Large intestine (tissue), 12 donors: ENCODE measurements at places on chromosomes 3 and 15. TPM values are rescaled to one million over a fixed set of nuclear protein-coding genes. Genes with fewer than 3 reads are reported as not detected.

- no peaks in the 10 kb centered on the region for H3K4me1 ChIP-seq
- H3K27me3 ChIP-seq = no peaks in the 10 kb centered on the region
- no peak overlapping the region for H3K4me3 ChIP-seq
- no peak overlapping the region for H3K27ac ChIP-seq
- DNase-seq = no peak
- no peaks in the 10 kb centered on the region for H3K36me3 ChIP-seq
Measured at GRCh38 chr3:22632536-22632935, 570.6 kb upstream of the UBE2E2 start.

ST8SIA2 gene
- 2.2 TPM for polyA plus RNA-seq

DNA sequence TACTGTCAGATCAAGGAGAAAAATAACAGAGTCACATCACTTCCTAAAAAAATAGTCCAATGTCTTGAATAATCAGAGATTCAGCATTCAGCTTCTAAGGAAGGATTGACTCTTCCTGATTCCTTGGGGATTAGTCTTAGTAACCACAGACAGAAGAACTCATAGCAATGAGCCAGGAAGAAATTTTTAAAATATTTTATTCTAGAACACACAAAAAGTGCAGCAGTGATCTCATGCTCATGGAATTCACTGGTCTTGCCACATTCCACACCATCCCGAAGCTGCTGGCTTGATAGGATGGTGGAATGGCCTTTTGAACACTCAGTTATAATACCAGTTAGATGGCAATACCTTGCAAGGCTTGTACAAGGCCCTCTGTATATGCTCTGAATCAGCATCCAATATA, 43.0 kb upstream of the ABI3BP start:
- H3K4me3 ChIP-seq = no peak overlapping the region
- H3K4me1 ChIP-seq = no peaks in the 10 kb centered on the region
- no peaks in the 10 kb centered on the region for H3K36me3 ChIP-seq
- DNase-seq = no peak

SYNPR gene
- 0.87 TPM for polyA plus RNA-seq

GRCh38 chr3:139236336-139236735, 107.5 kb upstream of the MRPS22 start:
- DNase-seq = no peak
- no peak overlapping the region for H3K27ac ChIP-seq
- no peaks in the 10 kb centered on the region for H3K36me3 ChIP-seq
- no peak overlapping the region for H3K4me3 ChIP-seq

DNA sequence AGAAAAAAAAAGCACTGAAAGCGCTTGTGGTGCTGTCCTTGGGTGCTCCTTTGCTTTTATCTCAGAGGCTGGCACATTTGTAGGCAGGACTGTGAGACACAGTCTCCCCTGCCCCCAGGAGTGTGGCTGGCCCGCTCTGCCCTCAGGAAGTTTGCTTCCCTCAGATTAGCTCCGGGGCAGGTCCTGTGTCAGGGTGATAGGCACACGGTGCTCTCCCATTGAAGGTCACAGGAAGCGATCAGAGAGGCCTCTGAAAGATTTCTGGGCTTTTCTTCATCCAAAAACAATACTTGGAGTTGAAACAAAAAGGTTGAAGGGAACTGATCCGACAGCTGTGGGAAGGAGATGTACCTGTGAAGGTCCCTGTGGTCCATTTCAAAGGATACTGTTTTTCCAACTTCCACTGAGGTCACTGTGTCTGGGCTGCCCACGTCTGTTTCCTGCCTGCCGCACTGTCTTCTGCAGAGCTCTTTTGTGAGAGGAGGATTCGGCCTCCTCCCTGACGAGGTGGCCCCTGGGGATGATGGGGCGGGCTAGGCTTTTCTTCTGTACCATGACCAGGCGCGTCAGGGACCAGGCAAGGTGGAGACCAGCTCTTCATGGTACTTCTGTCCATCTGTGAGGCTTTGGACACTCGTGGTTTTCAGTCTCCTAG, 330.5 kb upstream of the CTDSPL start:
- no peaks in the 10 kb centered on the region for H3K4me1 ChIP-seq
- H3K27ac ChIP-seq = no peak overlapping the region
- DNase-seq = no peak
- H3K4me3 ChIP-seq = no peak overlapping the region
- peaks cover 32% of the 10 kb centered on the region for H3K36me3 ChIP-seq
- no peaks in the 10 kb centered on the region for H3K27me3 ChIP-seq
